ENCODE measurements at places on chromosomes 6 and 20. TPM values are rescaled to one million over a fixed set of nuclear protein-coding genes. Genes with fewer than 3 reads are reported as not detected.

Gene PRICKLE4
- total RNA-seq = 6.7 TPM

Gene CMTR1
- 27.5 TPM for total RNA-seq

Gene PRDM1
- total RNA-seq = 30.7 TPM

Gene B3GAT2
- total RNA-seq = not detected

Gene DDX43
- 1.6 TPM for total RNA-seq

Gene CAGE1
- total RNA-seq = not detected

Gene MATN4
- total RNA-seq = 0.22 TPM

Gene RXRB
- total RNA-seq = 51.1 TPM

DNA sequence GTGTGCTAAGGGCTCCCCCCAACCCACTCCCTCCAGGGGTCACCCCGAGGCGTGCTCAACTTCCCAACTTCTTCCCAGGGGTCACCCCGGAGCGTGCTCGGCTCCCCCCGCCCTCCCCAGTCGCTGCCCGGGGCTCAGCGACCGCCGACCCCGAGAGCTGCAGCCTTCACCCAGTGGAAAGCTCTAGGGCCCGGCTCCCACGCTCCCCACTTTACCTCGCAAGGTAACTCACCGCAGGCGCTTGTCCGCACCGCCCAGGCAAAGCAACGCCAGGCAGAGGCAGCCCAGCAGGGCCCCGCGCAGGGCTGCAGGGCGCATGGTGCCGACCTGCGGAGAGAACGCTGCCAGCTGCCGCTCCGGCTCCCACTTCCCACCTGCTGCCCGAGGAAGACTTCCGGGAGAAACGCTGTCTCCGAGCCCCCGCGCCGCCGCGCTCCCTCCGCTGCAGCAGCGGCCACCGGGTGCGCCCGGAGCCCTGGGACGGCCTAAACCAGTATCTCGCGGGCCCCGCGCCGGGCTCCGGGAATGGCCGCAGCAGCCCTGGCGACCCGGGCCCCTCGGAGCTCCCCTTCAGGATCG is 396 bp downstream of the RNASET2 start:
- DNase-seq = no peak

- DNase-seq = no peak
Observed at GRCh38 chr6:7827142-7827541, 83.4 kb downstream of the TXNDC5 start.

GRCh38 chr6:36616893-36617521 is 22.8 kb downstream of the SRSF3 start:
- DNase-seq = peak; percentile 83

- DNase-seq = no peak
Observed at GRCh38 chr20:48131581-48131980, 346.3 kb upstream of the SULF2 start.

DNA sequence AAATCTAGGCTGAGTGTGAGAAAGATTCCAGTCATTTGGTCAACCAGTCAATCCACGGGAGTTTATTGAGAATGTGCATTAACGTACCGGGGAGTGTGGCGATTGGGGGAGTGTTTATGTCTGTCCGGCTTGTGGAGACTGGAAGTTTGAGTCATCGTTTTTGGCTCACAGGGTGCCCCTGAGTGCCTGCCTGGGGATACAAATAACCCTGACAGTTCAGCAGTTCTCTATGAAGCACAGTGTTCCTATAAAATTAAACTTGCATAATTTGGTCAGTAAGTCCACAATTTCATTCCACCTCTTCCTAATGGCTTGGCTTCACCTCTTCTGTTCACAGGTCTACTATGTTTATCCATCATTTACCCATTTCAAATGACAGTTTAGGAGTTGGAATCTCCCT is 72.6 kb upstream of the PLEKHG1 start:
- DNase-seq = no peak

DNA sequence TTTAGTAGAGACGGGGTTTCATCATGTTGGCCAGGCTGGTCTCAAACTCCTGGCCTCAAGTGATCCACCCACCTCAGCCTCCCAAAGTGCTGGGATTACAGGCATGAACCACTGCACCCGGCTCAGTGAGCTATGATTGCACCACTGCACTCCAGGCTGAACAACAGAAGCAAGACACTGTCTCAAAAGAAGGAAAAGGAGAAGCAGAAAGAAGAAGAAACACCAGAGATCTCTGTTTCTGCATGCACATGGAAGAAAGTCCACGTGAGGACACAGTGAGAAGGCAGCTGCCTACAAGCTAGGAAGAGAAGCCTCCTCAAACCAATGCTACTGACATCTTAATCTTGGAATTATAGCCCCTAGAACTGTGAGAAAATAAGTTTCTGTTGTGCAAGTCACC is 16.0 kb downstream of the ECT2L start:
- no peak for DNase-seq

DNA sequence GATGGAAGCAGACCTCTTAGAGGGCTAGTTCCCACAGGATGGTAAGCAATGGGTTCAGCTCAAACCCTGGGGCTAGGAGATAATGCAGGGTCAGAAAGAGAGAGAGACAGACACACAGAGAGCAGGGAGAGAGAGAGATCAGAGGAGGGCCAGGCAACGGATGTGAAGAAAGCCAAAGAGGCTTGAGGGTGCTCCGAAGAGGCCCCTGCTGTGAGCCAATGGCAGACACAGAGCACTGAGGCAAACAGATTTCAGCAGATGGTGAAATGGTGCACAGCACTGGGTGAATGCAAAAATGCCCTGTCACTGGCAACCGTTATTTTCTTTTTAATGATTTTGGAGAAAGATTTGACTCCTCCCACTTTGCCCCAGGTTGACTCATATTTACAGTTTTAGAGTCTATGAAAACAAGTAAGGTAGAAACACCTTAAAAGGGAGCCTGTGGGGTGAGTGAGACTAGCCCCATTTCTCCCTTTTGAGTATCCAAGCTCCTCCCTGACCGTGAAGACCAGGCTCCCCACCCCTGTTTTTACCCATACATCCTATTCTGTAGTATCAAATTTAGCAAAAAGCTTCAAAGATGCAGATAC is 840 bp downstream of the DEFB132 start:
- DNase-seq = no peak

- no peak for DNase-seq
Observed at GRCh38 chr6:169321546-169321945, 67.9 kb upstream of the THBS2 start.

- no peak for DNase-seq
Observed at GRCh38 chr6:106512968-106513574, 116.2 kb downstream of the RTN4IP1 start.

GRCh38 chr6:42071881-42072583 is 21.7 kb downstream of the TAF8 start:
- no peak for DNase-seq

DNA sequence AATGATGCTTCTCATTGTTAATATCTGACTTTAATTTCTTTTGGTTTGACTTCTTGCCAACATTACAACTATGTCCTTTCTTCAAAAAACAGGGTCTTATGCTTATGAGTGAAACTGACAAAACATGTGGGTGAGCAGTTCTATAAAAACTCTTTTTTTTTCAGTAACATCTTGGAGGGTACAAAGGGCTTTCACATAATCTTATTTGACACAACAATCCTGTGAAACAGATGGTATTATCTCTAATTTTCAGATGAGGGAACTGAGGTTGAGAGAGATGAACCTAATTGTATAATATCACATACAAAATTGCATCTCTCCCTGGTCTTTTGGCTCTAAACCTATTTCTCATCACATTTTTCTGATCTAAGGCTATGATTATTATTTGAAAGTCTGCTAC is 38.3 kb downstream of the MAPK14 start:
- DNase-seq = no peak

DNA sequence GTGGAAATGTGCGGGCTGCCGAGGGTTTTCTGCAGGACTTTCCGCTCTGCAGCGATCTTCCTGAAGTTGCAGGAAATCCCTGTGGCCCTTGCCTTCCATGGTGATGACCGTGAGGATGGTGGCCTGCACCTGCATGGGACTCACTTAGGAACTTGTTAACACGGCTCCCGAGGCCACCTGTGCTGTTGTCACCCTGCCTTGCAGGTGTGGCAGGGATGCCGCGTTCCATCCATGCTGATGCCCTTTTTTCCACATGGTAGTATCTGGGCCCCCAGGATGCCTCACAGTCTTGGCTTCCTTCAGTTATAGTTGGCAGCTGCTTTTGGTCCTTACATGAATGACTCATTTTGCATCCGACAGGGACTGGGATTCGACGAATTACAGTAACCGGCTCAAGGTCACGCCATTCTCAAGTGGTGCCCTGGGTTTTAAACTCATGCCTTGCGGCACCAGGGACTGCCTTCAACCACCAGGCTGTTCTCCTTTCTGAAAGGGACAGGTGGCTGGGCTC is 37.2 kb downstream of the SYNJ2 start:
- DNase-seq = peak; percentile 25

DNA sequence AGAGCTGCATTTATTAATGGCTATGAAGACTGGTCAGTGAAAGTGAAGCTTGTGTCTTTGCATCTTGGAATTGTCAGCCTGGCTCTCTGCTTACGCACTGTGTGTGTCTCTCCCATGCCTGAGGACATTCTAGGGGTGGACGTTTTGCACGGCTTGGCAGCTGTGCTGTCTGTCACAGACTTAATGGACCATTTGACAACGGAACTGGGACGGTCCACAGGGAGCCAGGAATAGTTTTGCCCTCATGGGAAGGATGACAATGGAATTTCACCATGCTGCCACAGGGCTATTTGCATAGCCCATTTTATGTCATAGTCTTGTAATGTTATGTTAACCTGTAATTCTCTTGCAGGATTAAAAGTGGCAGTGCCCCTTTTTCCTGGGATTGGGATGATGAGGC is 44.7 kb downstream of the OR2B6 start:
- no peak for DNase-seq

- no peak for DNase-seq
Observed at GRCh38 chr6:31131595-31131994, 7.3 kb downstream of the PSORS1C2 start.

DNA sequence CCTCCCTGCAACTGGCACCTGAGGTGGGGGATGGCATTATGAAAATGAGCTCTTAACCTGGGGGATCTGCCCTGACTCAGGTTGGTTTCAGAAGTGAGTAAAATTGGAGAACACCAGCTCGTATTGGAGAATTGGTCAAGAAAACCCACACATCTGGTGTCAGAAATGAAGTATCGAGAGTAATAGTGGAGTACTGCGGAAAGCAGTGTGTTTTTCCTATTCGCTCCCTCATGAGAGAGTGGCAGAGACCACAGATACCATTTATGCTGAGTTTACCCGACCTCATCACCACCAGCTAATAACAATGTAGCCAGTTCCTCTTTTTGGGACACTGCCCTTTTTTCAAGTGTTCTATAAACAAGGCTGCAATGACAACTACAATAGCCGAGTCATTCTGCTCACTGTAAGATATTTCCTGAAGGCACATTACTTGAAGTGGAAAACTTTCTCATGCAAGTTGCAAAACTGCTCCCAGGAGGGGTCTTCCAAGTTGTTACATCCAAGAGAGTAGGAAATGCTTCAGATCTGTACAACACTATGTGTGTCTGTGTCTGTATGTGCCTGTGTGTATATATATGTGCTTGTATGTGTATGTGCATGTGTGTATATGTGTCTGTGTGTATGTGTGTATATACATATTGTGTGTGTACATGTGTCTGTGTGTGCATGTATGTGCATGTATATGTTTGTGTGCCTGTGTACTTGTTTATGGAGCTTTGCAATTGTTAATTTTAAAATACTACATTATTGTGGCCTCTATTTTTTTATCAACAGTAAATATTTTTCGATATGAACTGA is 106.0 kb upstream of the CST7 start:
- no peak for DNase-seq

DNA sequence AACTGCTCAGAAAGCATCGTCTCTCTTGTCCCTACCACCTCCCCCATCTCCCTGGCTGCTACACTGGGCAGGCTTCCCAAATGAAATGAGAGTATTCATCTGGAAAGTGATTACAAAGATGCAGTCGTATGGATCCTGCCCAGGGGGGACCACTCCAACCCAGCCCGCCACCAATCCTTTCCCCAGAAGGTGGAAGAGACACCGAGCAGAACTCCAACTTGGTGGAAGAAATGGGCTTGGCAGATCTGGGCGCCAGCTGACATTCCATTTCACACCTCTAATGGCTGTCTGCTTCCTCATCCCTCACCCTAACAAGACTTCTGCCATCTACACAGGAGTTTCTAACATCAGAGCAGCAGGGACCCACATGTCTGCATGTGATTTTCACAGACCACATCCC is 12.7 kb downstream of the PKHD1 start:
- no peak for DNase-seq

DNA sequence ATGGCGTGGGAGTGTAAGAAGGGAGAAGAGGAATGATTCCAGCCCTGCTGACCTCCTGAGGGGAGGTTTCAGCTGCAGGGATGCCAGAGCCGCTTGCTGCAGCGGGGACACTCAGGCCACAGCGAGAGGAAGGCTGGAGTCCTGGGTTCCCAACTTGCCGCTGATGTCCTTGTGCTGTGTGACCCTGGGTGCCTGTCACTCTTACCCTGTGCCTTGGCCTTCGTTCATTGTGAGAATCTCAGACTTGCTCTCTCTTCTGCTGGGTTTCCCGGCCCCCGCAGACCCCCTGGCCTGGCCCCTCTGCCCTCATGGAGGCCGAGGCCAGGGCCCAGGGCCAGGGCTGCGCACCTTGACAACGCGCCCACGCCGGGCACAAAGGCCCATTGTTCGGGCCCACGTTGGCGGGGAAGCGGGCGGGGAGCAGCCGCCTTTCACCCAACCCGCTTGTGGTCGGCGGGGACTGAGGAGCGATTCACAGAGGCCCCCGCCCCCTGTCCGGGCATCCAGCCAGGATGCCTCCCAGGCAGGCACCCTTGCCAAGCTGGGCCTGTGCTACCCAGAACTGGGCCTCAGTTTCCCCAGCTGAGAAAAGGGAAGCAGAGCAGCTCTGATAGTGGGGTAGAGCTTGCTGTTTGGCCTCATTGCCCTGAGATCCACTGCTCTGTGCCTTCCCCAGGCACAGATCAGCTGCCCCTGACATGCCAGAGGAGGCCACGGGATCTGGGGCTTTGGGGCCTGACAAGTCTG is 52.4 kb downstream of the CEBPB start:
- DNase-seq = peak; percentile 81

DNA sequence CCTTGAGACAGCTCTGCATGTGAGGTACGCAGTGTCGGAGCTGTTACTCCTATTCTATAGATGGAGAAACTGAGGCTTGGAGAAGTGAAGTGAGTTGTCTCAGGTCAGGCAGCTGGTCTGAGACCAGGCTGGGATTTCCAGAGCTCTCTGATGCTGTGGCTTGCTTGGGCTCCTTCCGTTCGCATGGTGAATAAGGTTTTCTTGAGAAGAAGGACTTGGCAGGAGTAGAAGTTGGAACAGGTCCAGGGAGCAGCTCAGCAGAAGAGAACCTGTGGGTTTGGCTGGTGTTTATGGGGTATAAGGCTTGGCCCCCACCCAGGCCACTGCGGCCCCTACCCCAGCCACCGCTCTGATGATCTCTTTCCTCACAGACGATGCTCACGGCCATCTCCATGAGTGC is 7.4 kb downstream of the SLC12A5 start:
- no peak for DNase-seq

GRCh38 chr6:38720295-38720694 is 5.2 kb downstream of the DNAH8 start:
- no peak for DNase-seq
